ENCODE measurements at places on chromosomes 2 and 18.

DNA sequence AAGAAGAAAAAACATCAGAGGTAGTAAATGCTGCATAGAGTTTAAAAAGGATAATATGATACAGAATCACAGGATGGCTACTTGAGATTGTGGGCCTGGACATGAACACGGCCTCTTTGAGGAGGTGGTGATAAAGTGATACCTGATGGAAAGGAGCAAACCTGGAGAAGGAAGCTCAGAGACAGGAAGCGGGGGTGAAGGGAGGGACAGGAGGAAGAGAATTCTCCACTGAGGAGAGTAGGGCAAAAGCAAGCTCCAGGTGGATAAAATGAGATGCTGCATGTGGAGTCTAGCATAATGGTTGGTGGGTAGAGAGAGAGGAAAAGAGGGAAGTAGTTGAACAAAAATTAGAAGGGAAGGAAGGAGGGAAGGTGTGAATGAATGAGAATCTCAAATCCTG lies 77.0 kb upstream of the GALNT3 start:
- no peak for DNase-seq

- peak; percentile 65 for DNase-seq
These were observed at the start of gene FRZB for GRCh38 chr2:182866461-182867406. Gene FRZB (minus strand): TSS chr2:182866637. CDS start chr2:182866552, 85 bp downstream.

- no peak for DNase-seq
These were observed 51.0 kb downstream of the ADD2 start for GRCh38 chr2:70716951-70717350.

DNA sequence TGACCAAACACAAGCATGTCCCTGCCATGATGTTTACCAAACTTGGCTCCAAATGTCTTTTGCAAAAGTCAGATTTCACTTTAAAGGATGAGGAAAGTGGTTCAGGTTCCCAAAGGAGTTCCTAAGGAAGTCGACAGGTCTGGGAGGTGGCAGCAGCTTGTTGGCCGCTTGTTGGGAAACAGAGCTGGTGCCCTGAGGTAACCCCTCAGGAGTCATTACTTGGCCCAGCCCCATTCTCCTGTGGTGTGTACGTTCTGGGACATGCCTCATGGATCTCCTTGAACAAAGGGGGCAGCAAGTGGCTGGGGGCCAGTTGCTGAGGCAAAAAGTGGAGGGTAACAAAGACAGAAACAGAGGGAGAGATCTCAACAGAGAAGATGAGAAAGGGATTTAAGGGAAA lies 10.9 kb downstream of the TMBIM1 start:
- DNase-seq = no peak

- no peak for DNase-seq
These were observed 10.5 kb downstream of the WDR43 start for GRCh38 chr2:28904802-28905457.

DNA sequence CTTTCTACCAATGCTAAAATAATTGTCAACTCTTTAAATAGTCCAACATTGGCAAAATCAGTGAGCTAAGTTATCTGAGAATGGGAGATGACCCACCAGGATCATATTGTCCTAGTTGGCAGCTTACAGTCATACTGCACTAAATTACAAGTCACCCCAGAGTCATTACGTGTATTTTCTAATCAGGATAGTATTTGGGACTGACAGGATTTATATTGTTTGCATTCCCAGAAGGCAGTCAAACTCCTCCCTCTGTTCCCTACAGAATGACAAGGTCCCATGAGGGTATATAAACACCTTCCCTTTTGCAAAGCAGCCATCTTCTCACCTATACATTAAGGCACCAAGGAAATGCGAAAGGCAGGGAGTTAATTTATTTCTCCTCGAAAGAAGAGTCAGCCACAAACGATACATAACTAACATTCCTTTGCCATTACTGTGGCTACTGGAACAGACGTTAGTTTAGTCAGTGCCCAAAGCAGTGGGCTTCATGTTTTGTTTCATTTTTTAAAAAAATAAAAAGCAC lies 125.3 kb downstream of the ANTXR1 start:
- DNase-seq = no peak

DNA sequence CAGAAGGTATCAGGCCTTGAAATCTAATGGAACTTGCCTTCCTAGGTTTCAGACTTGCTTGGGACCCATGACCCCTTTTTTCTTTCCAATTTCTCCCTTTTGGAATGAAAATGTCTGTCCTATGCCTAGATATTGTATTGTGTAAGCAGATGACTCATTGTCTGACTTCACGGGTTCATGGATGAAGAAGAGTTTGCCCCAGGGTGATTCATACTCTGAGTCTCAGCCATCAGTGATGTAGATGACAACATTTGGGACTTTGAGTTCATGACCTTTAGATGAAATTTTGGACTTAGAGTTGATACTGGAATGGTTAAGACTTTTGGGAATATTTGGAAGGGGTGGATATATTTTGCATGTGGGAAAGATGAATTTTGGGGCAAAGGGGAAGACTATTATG lies 11.2 kb upstream of the SCYGR5 start:
- no peak for DNase-seq

DNA sequence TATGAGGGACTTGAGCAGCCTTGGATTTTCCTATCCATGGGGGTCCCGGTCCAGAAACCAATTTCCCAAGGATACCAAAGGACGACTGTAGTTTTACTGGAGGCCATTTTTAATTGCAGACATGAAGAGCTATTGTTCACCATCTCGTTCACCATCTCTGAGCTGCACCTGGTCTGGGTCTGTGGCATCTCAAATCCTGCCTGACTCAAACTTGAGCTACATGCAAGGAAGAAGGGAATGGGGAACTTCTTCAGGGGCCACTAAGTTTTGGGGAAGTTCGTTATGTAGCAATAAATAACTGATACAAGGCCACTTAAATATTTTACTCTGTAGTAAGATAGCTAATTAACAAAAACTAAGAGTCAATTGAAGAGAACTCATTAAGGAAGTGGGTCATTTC lies 2.1 kb upstream of the SMCHD1 start:
- DNase-seq = no peak

GRCh38 chr2:64768491-64769005 lies 114.8 kb upstream of the SERTAD2 start:
- no peak for DNase-seq

GRCh38 chr2:46097714-46098480 lies 199.3 kb upstream of the EPAS1 start:
- DNase-seq = peak; percentile 55

DNA sequence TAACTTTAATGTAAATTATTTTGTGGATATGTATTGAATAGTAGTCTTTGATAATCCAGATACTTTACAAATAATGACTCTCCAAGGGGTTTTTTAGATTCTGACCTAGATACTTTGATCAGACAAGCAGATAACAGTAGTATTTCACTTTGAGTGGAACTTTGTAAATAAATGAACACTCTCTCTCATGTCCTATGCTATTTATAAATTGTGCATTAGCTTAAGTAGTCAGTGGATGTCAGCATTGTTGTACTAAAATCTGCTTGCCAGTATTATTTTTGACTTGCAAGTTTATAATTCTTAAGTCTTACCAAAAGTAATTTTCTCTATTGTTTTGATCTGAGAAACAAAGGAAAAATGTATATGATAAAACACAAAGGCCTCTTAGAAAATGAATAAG lies 1113.1 kb upstream of the NRXN1 start:
- DNase-seq = no peak

DNA sequence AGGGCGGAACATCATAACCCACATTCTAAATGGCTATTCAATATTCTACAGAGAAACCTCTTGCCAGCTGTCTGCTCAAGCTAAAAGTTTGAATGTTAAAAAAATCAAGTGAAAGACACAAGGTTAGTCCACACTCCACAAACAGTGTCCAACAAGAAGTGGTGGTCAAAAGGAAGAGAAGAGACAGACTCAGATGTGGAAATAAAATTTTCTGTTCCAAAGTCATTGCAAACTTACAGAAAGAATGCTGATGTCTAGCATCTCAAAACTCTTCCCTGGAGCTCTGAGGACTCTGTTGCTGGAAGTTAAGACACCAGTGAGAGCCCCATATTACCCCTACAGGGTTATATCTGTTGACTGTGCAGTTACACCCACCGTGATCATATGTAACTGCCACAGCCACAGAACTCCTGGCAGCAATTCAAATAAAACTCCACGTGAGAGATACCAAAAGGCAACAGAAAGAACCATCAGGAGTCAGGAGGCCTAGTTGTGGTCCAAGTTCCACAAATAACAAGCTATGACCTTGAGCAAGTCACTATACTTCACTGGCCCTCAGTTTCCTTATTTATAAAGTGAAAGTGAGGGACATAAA lies 60.9 kb downstream of the AAK1 start:
- no peak for DNase-seq

- DNase-seq = peak; percentile 33
These were observed 335 bp downstream of the TRAK2 start for GRCh38 chr2:201450954-201451291.

DNA sequence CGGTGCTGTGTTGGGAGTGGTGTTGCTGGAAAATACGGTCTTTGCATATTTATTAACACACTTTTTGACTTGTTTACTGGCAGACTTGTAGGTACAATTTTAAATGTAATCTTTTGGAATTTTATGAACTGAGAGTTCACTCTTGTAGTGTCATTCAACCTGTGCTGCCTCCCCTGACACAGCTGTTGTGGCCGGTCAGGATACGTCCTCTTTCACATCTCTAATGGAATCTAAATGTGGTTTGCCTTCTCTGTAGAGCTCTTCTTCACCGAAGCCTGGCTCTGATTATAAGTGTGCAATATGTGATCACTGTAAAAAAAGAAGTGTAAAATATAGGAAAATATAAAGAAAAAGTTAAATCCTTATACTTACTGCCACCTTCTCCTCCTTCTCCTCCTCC lies 94.7 kb downstream of the MAP4K4 start:
- no peak for DNase-seq

GRCh38 chr2:54581326-54582039 lies 125.4 kb downstream of the SPTBN1 start:
- DNase-seq = no peak

- DNase-seq = no peak
These were observed 184.8 kb upstream of the VWC2L start for GRCh38 chr2:214226061-214226460.

DNA sequence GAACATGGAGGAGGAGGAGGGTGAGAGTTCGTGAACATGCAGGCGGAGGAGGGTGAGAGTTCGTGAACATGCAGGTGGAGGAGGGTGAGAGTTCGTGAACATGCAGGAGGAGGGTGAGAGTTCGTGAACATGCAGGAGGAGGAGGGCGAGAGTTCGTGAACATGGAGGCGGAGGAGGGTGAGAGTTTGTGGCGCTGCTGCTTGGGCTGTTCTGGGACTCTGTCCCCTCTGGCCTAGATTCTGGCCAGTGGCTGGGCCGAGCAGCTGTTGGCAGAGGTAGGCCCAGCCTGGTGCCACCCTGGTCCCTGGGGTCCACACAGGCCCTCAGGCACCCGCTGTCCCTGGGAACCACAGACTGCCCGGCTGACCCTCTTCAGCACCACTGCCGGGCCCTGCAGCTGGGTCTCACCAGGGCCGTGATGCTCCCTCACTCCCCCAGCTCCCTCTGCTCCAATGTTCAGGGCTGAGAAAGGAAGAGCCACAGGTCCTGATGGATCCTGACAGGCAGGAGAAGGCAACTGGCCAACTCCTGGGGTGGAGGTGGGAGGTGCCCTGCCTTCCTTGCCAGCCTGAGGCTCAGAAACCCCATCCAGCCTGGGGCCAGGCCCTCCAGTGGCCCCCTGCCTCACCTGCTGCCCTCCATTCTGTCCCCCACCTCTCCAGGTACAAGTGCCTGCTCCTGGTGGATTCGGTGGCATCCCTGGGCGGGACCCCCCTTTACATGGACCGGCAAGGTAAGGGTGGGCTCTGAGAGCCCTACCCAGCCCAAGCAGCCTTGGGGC lies 3.9 kb downstream of the AGXT start:
- DNase-seq = no peak

DNA sequence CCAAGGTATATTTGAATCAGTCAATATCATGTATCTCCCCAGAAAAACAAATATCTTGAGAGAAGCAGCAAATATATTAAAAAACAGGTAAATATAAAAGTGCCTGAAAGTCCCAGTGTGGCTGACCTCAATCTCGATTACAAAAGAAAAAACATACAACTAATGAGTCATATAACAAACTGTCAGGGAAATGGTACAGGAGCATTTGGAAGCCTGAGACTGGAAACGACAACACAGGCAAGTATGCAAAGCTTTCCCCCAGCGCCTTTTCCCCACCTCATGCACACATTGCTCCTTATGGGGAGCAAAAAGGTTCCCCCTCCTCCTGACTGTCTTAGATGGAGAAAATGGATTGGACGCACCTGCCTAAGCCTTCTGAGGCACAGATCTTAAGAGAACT lies 230.7 kb downstream of the TMX3 start:
- DNase-seq = no peak

DNA sequence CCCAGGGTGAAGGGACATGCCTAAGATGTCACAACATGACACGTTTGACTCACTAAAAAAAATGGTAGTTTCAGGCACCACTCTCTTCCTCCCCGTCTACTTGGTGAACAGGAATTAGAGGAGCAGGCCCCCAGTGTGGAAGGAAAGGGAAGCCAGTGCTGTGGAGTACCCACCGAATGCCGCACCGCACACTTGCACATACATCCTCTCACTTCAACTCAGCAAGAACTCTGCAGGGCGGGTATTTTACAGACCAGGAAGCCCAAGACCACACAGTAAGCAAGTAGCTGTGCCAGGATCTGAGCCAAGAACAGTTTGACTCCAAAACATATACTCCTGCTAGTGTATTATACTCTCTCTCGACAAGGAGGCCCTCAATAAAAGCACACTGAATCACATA lies 69.8 kb downstream of the BCL2 start:
- DNase-seq = no peak

DNA sequence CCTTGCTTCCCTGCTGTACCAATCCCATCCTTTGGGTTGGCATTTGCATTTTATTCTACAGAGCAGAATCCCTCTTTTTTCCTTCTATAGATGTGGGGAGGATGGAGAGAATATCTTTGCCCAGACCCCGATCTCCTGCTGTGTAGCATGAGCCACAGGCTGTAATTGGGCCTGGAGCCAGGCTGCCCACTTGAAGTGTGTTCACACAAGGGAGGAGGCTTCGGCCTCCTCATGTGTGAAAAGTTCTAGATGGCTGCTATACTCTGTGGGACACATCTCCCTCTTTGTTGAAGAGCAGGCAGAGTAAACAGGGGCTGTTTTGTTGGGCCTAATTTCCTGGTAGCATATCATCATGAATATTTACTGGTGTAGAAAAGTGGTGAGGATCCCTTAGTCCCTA lies 126.3 kb downstream of the XRCC5 start:
- no peak for DNase-seq
